ENCODE measurements at places on chromosomes 13 and 19.

DNA sequence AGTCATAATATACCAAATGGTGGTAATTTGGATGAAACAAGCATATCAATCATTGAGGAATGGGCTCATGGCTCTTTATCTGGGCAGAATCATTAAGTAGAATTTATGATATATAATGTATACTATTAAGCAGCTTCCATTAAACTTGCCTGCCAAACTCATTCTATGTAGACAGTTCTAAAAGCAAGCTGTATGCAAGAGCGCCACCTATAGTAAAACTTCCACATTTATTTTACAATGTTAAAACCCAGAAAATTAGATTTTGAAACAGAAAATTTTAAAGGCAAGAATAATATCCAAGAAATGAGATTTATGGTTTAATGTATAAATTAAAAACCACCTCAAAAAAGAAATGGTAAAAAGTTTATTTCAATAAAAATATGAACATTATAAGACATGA, 161.5 kb downstream of the MZT1 start:
- no peak for DNase-seq

GRCh38 chr19:16247353-16248182, 49.9 kb downstream of the AP1M1 start:
- no peak for DNase-seq

GRCh38 chr19:10086591-10087192, 575 bp downstream of the SHFL start:
- no peak for DNase-seq

DNA sequence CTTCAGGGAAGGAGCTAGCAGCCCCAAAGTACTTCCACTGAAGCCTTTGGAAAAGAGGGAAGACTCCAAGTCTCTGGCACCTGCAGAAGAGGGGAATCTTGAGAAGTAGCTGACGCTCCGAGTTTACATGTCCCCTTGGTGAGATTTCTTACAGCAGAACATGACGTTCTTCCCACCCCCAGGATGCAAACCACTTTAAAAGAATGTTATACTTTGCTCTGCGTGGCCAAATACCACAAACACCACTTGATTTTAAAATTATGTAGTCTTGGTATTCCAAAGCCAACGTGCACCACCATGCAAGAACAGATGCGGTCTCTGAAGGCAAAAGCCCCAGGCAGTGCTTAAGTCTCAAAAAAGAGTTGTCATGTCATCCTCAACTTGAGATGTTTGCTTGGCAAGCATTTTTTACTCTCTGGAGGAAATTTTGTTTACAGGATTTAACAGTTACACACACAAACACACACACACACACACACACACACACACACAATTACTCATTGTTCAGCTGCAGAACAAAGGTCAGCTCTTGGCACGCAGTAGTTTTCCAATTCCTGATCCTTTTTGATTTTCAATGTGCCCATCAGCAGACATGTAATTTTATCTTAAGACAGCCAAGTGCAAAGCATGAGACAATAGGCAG, 106.1 kb downstream of the RGCC start:
- no peak for DNase-seq
